Activated naive CD4-positive, alpha-beta T cell treated with anti-CD3 and anti-CD28 coated beads for 36 hours (primary cell): ENCODE measurements at places on chromosomes 5 and 9.

- no peaks in the 10 kb centered on the region for H3K4me1 ChIP-seq
- H3K36me3 ChIP-seq: no peaks in the 10 kb centered on the region
- no peak overlapping the region for H3K4me3 ChIP-seq
- DNase-seq: no peak
- no peak overlapping the region for H3K27ac ChIP-seq
- H3K27me3 ChIP-seq: peaks cover 40% of the 10 kb centered on the region
These were observed 228.1 kb upstream of the PANK3 start for GRCh38 chr5:168807287-168807686.

GRCh38 chr5:3288325-3288724, 307.3 kb upstream of the IRX1 start:
- DNase-seq: no peak
- H3K27ac ChIP-seq: no peak overlapping the region
- H3K4me3 ChIP-seq: no peak overlapping the region
- H3K27me3 ChIP-seq: no peaks in the 10 kb centered on the region
- H3K4me1 ChIP-seq: no peaks in the 10 kb centered on the region
- no peaks in the 10 kb centered on the region for H3K36me3 ChIP-seq

DNA sequence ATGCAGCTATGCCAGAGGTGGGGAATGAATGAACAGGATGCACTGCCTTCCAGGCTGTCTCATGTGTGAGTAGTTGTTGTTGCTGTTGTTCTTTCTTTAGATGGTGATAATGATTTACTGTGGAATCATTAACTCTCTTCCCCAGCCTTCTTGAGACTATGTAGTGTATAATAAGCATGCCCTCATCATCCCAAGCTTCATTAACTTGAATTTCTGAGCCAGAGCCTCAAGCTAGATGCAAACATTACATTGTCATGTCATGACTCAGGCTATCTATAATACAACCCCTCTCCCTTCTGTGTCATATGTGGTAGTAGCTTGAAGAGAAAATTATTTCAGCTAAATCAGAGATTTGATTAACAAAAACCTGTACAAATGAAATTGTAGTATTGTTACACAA, 10.0 kb upstream of the ADAMTSL1 start:
- H3K27me3 ChIP-seq: peaks cover 9% of the 10 kb centered on the region
- H3K4me1 ChIP-seq: no peaks in the 10 kb centered on the region
- H3K36me3 ChIP-seq: no peaks in the 10 kb centered on the region
- no peak overlapping the region for H3K4me3 ChIP-seq
- no peak overlapping the region for H3K27ac ChIP-seq

DNA sequence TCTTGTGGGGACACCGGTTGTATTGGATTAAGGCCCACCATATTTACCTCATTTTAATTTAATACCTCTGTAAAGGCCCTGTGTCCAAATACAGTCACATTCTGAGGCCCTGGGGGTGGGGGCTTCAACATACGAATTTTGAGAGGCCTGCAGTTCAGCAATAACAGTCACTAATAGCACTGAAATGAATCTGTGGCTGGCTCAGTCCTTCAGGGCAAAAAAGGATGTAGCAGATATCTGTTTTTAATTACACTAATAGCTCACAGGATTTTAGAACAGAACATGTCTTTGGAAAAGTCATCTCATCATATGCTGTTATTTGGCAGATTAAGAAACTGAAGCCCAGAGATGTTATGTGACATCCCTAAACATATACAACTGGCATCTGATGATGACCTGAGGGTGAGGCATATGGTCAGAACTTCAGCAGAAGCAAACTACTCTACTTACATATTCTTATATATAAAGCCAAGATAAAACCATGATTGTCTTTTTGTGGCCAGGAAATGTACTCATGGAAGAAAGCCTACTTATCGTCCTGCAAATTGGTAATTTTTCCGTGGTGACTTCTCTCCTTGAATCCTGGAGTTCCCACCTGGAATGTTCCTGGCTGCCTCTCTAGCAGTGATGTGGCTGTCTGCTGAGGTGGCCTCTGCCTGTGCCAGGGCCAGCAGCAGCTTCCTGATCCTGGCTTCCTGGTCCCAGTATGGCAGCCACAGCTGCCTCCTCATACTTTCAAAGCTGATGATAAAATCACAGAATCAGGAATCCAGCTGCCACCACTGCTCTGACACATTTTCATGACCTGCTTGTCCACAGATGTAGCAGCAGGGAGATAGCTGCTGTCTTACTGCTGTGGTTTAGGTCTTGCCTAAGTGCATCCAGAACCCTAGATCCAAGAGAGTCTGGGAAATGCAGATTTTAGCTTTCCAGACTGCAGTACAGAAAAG, 72.1 kb upstream of the ANKRD55 start:
- H3K27ac ChIP-seq: no peak overlapping the region
- no peak for DNase-seq
- no peaks in the 10 kb centered on the region for H3K36me3 ChIP-seq
- H3K4me1 ChIP-seq: no peaks in the 10 kb centered on the region
- no peaks in the 10 kb centered on the region for H3K27me3 ChIP-seq
- no peak overlapping the region for H3K4me3 ChIP-seq

DNA sequence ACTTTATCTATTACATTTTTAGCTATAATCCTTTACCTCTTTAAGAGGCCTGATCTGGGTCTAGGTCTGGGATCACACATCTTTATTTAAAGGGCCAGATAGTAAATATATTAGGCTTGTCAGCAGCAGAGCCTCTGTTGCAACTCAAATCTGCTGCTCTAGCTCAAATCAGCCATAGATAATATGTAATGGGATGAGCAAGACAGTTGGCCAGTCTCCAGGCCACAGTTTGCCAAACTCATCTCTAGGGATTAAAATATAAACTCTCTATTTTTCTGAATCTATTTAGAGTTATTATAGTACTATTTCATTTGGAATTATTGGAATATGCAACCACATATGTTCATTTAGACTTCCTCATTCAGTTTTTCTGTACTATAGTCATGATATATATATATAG, 115.9 kb upstream of the MINAR2 start:
- no peak overlapping the region for H3K4me3 ChIP-seq
- no peak overlapping the region for H3K27ac ChIP-seq

DNA sequence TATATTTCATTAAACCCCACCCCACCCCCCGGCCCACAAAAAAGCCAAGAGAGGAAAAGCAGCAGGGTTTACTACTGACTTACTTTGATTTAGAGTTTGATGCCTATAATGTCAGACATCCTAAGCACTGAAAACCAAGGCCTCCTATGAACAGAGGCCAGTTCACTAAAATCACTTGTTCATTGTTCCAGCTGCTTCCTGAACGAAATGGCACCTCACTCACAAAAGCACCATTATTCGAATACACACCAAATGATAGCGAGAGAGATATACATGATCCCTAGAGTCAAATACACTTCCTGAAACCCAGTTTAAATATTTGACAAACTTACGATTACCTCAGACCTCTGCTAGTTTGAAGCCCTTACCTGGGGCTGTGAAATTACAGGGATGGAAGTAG, 66.6 kb downstream of the LPAR1 start:
- H3K4me3 ChIP-seq: no peak overlapping the region
- no peaks in the 10 kb centered on the region for H3K27me3 ChIP-seq
- DNase-seq: no peak
- no peaks in the 10 kb centered on the region for H3K4me1 ChIP-seq

DNA sequence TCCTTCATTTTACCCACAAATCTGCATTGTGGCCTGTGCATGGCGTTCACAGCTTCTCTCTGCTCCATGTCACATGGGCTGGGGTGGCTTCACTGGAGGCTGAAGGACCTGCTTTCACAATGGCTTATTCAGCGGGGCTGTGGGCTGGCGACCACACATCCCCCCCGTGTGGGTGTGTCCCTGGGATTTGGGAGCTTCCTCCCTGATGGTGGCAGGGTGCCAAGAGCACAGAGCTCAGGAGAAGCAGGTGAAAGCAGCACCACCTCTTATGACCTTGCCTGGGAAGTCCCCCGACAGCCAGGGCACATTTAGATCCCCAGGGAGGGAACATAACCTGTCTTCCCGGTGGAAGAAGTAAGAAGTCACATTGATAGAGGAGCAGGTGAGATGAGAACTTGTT, 5.0 kb upstream of the MED10 start:
- no peak for DNase-seq
- H3K36me3 ChIP-seq: peaks cover under 1% of the 10 kb centered on the region
- no peak overlapping the region for H3K4me3 ChIP-seq
- no peak overlapping the region for H3K27ac ChIP-seq

GRCh38 chr9:84445737-84446136, 105.2 kb upstream of the SLC28A3 start:
- no peak overlapping the region for H3K4me3 ChIP-seq
- H3K36me3 ChIP-seq: no peaks in the 10 kb centered on the region
- peaks cover 2% of the 10 kb centered on the region for H3K27me3 ChIP-seq
- DNase-seq: no peak
- H3K27ac ChIP-seq: no peak overlapping the region
- H3K4me1 ChIP-seq: no peaks in the 10 kb centered on the region

DNA sequence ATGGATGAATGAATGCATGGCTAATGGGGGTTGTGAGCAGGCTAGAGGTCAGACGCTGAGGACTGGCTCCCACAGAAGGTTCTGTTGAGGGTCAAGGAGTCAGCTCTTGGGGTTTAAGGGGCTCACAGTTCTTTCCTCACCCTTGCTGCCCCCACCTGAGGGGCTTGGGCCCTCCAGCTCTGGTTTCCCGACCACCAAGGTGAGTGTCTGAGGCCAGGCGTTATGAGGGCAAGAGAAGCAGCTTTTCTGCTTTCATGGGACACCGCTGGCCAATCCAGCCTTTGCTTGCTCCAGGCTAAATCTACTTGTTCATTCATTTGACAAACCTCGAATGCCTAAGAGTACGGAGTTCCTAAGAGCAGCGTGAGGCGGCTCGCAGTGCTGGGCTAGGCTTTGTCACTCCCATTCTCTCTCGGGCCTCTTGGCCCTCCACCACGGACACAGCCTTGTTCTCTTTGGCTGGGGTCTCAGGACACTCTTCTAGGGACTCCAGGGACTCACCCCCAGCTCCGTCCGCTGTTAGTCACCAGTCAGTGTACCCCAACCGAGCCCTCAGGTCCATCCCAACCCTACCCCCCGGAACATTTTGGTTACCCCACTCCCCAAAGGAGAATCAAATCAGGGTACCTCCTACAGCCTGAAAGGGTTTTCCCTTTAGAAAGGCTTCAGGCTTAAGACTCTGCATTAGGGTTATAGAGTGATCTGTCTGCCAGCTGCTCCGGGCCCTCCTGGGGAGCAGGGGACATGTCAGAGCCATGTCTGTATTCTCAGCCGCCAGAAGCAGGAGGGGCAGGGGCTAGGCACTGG, 210.1 kb upstream of the MVB12B start:
- no peaks in the 10 kb centered on the region for H3K4me1 ChIP-seq
- H3K4me3 ChIP-seq: no peak overlapping the region
- H3K36me3 ChIP-seq: no peaks in the 10 kb centered on the region
- DNase-seq: no peak
- H3K27me3 ChIP-seq: peaks cover 6% of the 10 kb centered on the region

GRCh38 chr9:112526973-112527372, 40.3 kb downstream of the KIAA1958 start:
- H3K27ac ChIP-seq: no peak overlapping the region

DNA sequence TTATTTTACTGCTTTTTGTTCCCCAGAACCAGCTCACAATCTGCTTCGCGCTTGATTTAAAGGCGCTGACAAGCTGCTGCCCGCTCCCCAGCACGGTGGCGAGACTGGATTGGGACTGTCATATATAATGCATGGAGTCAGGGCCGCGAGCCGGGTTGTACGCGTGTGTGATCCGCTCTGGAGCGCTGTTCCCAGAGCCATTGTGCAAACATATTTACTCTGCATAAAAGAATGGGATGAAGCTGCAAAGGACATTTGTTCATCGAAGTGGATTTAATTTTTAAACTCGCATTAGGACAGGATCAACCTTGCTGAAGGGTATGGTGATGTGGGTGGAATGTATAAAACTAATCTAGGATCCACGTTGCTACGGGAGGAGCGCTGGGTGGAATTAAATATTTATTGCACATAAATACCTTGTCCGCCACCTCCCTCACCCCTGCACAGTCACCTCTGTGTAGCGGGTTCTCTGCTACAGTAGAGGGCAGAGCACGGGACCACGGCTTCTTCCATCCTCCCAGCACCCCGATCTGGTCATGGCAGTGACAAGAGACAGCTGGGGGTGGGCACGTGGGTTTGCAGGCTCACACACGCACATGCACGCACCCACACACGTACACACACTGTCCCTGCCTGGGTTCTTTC, 18.1 kb upstream of the FCN1 start:
- no peak overlapping the region for H3K27ac ChIP-seq
- no peaks in the 10 kb centered on the region for H3K4me1 ChIP-seq
- no peak overlapping the region for H3K4me3 ChIP-seq
- no peaks in the 10 kb centered on the region for H3K36me3 ChIP-seq

- peaks cover 27% of the 10 kb centered on the region for H3K27me3 ChIP-seq
- no peaks in the 10 kb centered on the region for H3K36me3 ChIP-seq
- no peak overlapping the region for H3K27ac ChIP-seq
- H3K4me3 ChIP-seq: no peak overlapping the region
- DNase-seq: no peak
These were observed 105.8 kb downstream of the GDA start for GRCh38 chr9:72254901-72255545.

- no peaks in the 10 kb centered on the region for H3K4me1 ChIP-seq
- DNase-seq: no peak
- H3K36me3 ChIP-seq: no peaks in the 10 kb centered on the region
- peaks cover under 1% of the 10 kb centered on the region for H3K27me3 ChIP-seq
These were observed 396.9 kb downstream of the ENC1 start for GRCh38 chr5:74243634-74244033.

- H3K27ac ChIP-seq: no peak overlapping the region
- no peak for DNase-seq
- no peak overlapping the region for H3K4me3 ChIP-seq
- no peaks in the 10 kb centered on the region for H3K36me3 ChIP-seq
- no peaks in the 10 kb centered on the region for H3K4me1 ChIP-seq
- peaks cover 3% of the 10 kb centered on the region for H3K27me3 ChIP-seq
These were observed 280.4 kb downstream of the TLE1 start for GRCh38 chr9:81408951-81409350.

GRCh38 chr5:78496373-78496772, 136.0 kb downstream of the SCAMP1 start:
- H3K4me1 ChIP-seq: no peaks in the 10 kb centered on the region
- no peaks in the 10 kb centered on the region for H3K36me3 ChIP-seq
- no peak for DNase-seq
- no peak overlapping the region for H3K27ac ChIP-seq

GRCh38 chr9:33144551-33144950, 22.6 kb downstream of the B4GALT1 start:
- peaks cover 8% of the 10 kb centered on the region for H3K36me3 ChIP-seq
- no peaks in the 10 kb centered on the region for H3K27me3 ChIP-seq
- no peak overlapping the region for H3K4me3 ChIP-seq
- no peak for DNase-seq

- H3K27ac ChIP-seq: no peak overlapping the region
- no peaks in the 10 kb centered on the region for H3K27me3 ChIP-seq
- H3K4me1 ChIP-seq: no peaks in the 10 kb centered on the region
- DNase-seq: no peak
These were observed 207.6 kb downstream of the CETN3 start for GRCh38 chr5:90201923-90202322.
